ENCODE measurements at places on chromosomes 12 and 14. TPM values are rescaled to one million over a fixed set of nuclear protein-coding genes. Genes with fewer than 3 reads are reported as not detected.

DNA sequence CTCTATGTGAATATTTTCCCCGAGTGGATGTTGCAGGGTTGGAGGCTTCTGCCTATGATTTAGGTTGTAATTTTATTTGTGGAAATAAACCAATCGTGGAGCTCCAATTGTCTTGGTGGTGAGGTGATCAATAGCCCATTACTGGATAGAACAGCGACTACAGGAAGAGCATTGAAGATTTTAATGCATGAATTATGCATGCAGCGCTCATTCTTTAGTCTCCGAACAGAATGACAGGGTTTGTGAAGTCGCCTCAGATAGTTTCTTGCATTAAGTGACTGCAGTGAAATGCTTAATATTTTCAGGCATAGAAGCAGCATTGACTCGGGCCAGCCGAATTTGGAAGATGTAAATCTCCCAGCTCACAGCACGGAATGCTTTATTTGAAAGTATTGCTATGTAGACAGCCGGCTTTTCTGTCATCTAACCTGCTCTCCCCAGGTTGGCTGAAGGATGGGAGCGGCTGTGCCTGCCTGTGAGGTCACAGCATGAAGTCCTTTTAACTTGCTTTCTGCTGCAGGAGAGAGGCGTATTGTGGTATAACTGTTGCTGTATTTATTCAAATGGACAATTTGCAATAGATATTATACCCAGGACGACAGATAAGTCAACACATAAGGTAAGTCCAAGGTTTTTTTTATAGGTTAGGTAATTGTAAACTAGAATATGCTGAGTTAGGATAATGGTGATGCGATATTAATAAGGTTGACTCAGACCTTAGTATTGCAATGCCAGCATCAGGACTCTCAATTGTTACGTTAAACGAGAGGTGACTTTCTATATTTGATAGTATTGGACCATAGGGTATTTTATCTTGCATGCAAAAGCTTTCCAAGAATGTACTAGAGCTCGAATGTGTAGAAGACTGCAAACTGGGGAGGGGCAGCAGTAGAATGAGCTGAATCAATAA, 135.7 kb downstream of the CNTN1 start:
- no peaks in the 10 kb centered on the region for H3K4me1 ChIP-seq
- no peak for DNase-seq
- no peak overlapping the region for H3K27ac ChIP-seq
- no peak overlapping the region for H3K4me3 ChIP-seq

DNA sequence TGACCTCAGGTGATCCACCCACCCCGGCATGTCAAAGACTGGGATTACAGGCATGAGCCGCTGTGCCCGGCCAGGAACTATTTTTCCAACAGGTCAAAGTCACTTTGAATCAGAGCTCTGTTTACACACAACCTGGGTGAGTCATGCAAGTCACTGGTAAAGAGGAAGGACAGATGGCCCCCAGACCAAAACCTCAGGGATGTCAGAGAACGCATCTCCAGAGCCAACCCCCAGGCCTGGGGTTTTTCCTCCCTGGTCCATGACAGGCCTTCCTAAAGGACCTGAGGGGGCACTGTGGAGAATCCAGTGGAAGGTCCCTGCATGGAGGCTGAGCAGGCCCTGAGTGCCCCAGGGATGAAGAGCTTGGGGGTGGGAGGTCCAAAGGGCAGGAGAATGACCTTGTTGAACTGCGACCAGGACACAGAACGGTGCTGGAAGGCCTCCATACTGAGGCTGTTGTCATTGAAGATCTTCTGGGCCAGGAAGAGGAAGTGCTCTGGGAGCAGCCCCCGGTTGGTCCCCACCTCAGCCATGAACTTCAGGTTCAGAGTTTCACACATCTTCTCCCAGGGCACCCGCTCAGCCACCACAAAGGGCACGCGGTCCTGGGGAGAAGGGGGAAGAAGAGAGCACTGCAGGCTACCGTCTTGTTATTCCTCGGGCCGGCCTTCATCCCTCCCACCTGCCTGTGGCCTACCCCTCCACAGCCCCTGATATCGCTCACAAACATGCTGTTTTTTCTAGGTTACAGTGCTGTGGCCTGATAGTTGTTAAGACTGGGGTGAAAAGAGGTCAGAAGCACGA, 9.1 kb downstream of the STAT6 start:
- H3K27me3 ChIP-seq, result peaks cover 1% of the 10 kb centered on the region
- H3K27ac ChIP-seq, result peak overlapping the region; percentile 71
- DNase-seq, result no peak
- no peak overlapping the region for H3K4me3 ChIP-seq

- no peaks in the 10 kb centered on the region for H3K36me3 ChIP-seq
- no peak overlapping the region for H3K27ac ChIP-seq
- H3K27me3 ChIP-seq, result no peaks in the 10 kb centered on the region
These were observed 215.3 kb upstream of the PKP2 start for GRCh38 chr12:33111850-33112249.

CGRRF1 gene
- total RNA-seq, result 14.0 TPM

DNA sequence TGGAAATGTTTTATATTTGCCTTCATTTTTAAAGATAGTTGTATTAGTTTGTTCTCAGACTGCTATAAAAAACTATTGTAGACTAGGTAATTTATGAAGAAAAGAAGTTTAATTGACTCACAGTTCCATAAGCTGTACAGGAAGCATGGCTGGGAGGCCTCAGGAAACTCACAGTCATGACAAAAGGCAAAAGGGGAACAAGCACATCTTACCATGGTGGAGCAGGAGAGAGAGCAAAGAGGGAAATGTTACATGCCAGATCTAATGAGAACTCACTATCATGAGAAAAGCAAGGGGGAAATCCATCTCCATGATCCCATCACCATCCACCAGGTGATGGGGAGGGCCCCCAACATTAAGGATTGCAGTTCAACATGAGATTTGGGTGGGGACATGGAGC, 35.5 kb upstream of the UNC79 start:
- H3K4me1 ChIP-seq, result no peaks in the 10 kb centered on the region
- H3K4me3 ChIP-seq, result no peak overlapping the region
- no peaks in the 10 kb centered on the region for H3K36me3 ChIP-seq
- no peaks in the 10 kb centered on the region for H3K27me3 ChIP-seq

DNA sequence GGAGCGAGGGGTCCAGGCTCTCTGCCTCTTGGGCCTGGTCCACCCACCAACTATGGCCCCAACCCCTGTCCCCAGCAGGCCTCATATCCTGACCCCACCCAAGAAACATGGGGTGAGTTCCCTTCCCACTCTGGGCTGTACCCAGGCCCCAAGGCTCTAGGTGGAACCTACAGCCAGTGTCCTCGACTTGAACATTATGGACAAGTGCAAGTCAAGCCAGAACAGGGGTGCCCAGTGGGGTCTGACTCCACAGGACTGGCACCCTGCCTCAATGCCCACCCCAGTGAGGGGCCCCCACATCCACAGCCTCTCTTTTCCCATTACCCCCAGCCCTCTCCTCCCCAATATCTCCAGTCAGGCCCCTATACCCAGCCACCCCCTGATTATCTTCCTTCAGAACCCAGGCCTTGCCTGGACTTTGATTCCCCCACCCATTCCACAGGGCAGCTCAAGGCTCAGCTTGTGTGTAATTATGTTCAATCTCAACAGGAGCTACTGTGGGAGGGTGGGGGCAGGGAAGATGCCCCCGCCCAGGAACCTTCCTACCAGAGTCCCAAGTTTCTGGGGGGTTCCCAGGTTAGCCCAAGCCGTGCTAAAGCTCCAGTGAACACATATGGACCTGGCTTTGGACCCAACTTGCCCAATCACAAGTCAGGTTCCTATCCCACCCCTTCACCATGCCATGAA, 8.6 kb downstream of the ARHGAP9 start:
- H3K36me3 ChIP-seq, result no peaks in the 10 kb centered on the region
- H3K27ac ChIP-seq, result no peak overlapping the region
- H3K4me3 ChIP-seq, result no peak overlapping the region
- peaks cover 38% of the 10 kb centered on the region for H3K27me3 ChIP-seq

DNA sequence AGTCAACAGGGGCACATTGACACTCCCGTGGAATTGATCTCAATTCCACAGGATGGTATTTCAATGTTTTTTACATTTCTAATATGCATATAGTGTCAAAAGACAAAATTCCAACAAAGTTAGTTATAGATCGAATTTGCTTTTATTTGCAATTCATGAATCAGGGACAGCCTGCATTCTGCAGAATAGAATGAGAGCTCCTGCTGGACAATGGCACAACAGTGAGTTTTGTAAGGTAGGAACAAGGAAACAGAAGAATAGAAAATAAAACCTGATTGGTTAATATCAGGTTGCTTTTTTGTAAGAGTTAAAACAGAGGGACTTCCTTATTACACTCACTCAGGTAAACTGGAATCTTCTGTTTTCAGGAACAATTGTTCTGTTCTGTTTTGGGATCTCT, 32.8 kb upstream of the NEDD1 start:
- H3K36me3 ChIP-seq, result peaks cover 16% of the 10 kb centered on the region
- H3K27ac ChIP-seq, result no peak overlapping the region
- no peak overlapping the region for H3K4me3 ChIP-seq
- peaks cover 82% of the 10 kb centered on the region for H3K4me1 ChIP-seq
- H3K27me3 ChIP-seq, result no peaks in the 10 kb centered on the region
- no peak for DNase-seq

DNA sequence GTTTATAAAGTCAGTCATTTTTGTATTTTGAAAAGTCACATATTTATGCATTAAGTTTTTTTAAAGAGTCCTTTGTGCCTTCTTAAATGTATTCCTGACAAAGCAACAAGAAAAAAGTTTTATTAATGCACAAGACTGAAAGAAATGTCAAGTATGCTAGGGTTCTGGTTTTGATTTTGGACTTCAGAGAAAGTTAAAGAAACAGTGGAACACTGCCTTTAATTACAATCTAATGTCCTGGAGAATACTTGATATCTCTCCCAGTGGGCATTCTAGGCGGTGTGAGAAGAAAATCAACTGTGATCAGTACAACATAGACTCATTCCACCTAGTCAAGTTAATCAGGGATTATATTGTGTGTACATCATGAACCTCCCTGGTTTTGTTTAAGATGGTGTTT, 49.9 kb downstream of the PRICKLE1 start:
- no peaks in the 10 kb centered on the region for H3K36me3 ChIP-seq
- no peak overlapping the region for H3K4me3 ChIP-seq
- H3K27me3 ChIP-seq, result peaks cover 4% of the 10 kb centered on the region
- no peak overlapping the region for H3K27ac ChIP-seq

DNA sequence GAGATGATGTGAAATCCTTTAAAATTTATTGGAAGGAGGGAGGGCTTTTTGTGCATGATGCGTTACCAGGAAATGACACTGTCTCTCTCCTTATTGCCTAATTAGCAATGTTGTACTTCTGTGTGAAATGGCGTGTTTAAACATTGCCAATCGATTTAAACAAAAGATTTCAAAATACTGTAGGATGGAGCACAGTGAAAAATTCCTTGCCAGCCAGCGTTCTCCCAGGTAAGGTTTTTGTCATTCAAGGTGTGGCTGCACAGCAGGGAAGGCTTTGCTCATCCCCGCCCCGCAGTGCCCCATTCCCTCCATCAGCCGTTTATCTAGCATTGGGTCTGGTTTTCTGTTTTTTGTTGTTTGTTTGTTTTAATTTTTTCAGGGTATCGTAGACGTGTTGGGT, 137.3 kb downstream of the CACNA1C start:
- peaks cover 9% of the 10 kb centered on the region for H3K4me1 ChIP-seq
- no peak overlapping the region for H3K4me3 ChIP-seq
- H3K36me3 ChIP-seq, result peaks cover 15% of the 10 kb centered on the region
- DNase-seq, result no peak
- H3K27me3 ChIP-seq, result peaks cover 2% of the 10 kb centered on the region

NEDD1 gene
- 106 TPM for total RNA-seq

DNA sequence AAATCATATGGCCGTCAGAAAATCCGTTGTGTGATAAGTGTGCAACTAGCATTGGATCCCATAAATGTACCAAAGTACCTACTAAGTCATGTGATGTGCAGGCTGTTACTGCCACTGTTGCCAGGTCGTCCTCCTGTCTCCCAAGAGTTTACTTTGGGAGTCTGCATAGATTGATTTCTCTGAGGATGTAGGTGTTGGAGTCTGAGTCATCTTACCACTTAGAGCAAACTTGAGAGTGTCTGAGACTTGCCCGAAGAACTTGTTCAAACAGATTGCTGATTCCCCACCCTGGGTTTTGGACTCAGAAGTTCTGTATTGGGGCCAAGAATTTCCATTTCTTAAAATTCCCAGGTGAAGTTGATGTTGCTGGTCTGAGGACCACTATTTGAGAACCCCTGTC, 11.4 kb downstream of the TMX1 start:
- H3K27me3 ChIP-seq, result no peaks in the 10 kb centered on the region
- no peak for DNase-seq
- H3K4me3 ChIP-seq, result no peak overlapping the region
- no peaks in the 10 kb centered on the region for H3K4me1 ChIP-seq

DNA sequence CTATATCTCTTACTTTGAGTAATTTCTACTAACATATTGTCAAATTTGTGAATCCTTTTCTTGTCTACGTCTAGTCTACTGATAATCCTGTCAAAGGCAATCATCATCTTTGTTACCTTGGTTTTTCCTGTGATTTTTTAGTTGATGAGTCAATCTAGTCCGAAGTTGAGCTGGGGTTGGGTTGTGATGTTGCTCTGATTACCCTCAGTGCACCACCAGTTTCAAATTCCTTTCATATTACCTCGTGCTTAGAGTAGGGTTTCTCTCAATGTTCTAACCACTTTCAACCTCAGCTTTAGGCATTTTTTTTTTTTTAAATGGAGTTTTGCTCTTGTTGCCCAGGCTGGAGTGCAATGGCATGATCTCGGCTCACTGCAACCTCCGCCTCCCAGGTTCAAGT, 186.8 kb downstream of the BTG1 start:
- H3K27me3 ChIP-seq, result no peaks in the 10 kb centered on the region
- H3K36me3 ChIP-seq, result no peaks in the 10 kb centered on the region
- peak; percentile 73 for DNase-seq
- H3K4me3 ChIP-seq, result no peak overlapping the region
- peak overlapping the region; percentile 20 for H3K27ac ChIP-seq
- peaks cover 27% of the 10 kb centered on the region for H3K4me1 ChIP-seq

DNA sequence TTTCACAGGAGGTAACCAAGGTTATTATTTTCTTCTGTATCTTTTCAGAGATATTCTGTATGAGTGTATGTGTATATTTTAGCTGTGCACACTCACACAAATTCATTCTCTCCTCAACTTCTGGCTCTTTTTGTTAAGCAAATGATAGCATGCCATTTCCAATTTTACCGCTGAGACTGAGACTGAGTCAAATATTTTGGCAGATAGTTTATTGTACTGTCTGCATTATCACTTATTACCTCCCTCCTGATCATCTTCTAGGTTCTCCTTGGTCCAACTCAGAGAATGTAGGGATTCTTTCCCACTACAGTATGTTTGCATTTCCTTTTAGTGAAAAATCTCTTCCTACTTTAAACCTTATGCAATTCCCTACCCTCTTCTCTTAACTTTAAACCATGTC, 33.3 kb downstream of the DACT1 start:
- no peaks in the 10 kb centered on the region for H3K36me3 ChIP-seq
- no peak overlapping the region for H3K4me3 ChIP-seq
- H3K4me1 ChIP-seq, result no peaks in the 10 kb centered on the region
- H3K27ac ChIP-seq, result no peak overlapping the region

CBX5 gene
- total RNA-seq, result 76.8 TPM

GRCh38 chr12:109377139-109377685, 29.5 kb downstream of the MYO1H start:
- DNase-seq, result no peak
- peaks cover 9% of the 10 kb centered on the region for H3K27me3 ChIP-seq
- H3K4me3 ChIP-seq, result no peak overlapping the region
- no peaks in the 10 kb centered on the region for H3K36me3 ChIP-seq

GRCh38 chr14:56147986-56148901, 30.0 kb downstream of the PELI2 start:
- H3K27ac ChIP-seq, result no peak overlapping the region
- DNase-seq, result no peak
- peaks cover 45% of the 10 kb centered on the region for H3K4me1 ChIP-seq
